Astrocyte of the cerebellum (primary cell): ENCODE measurements at places on chromosomes 7 and 10.

DNA sequence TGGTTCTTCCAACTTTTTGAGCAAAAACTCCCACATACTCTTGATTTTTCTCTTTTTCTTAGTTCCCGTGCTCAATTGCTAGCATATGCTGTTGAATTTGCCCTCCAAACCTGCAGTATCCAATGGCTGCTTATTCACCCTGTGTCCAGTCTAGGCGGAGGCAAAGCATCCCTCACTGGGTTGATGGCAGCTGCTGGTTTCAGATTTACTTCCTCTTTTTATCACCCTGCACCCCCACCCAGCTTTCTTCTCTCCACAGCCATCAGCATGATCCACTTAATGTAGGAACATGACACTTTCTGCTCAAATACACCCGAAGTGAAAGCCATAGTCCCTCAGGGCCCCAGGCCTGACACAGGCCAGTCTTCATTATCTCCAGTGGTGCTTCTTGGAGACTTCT, 87.6 kb upstream of the ADARB2 start:
- no peak for DNase-seq

DNA sequence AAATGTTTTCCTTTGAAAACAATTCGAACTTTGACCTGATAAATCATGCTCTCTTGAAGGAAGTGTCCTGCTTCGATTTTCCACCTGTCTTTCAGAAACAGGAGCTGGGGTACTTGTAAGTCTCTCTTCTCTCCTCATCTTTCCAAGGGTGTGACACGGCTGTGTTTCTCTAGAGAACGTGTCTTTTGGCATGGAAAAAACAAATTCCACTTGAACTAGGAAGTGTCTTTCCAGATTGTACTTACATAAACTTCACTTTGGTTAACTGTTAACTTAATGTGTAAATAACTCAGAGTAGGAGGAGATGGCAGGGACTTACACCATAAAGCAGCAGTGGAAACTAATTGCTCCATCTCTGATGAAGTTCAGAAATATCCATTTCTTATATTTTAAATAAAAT, 4.2 kb upstream of the CALCR start:
- DNase-seq: no peak

DNA sequence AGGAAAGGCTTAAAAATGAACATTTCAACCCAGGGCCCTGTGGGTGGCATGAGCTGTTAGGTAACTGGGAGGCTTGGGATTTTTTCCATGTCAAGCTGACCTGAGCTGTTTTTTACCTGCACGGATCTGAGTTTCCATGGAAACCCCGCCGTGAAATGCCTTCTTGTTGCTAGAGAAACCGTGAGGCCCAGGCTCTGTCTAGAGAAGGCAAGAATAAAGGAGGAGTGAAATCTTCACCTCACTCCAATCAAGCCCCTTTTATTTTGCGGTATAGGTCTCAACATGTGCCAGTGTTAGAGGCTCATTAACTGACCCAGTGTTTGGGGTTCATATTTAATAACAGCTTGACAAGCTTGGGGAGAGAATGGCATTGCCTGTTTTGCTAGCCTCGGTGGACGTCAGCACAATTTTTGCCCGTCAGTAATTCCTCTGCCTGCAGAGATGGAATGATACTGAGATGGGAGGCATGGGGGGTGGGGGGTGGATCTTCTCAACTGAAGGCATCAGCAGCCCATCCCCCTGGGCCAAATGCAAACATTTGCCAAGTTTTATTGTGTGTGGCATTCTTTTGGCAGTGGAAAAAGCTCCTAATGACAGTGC, 48.9 kb upstream of the PDCD4 start:
- DNase-seq: no peak

GRCh38 chr7:43834463-43835251, 34.7 kb downstream of the MRPS24 start:
- DNase-seq: no peak

DNA sequence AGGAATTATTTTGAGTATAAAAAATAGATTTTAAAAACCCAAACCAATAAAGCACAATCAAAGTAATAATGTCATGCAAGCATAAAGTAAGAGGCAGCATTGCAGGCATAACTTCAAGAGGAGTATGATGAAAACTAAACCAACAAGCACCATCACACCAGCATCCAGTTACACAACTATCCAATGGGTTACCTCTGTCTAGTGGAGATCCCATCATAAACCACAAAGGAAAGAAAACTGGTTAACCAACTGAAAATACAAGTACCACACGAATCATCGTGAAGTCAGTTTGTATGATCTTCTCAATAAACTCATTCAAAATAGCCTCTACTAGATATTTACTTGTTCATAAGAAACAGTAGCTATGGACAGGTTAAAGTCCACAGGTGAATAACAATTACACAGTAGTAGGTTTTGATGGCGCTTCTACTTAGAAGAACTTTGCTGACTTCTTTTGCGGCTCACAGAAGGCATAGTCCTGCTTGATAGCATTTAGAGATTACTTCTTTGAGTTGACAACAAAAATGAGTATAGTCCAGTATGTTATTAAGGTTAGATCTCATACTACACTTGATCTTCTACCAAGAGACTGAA, 116.6 kb downstream of the MICU1 start:
- DNase-seq: no peak

GRCh38 chr10:36051500-36051991, 409.4 kb upstream of the FZD8 start:
- DNase-seq: no peak

DNA sequence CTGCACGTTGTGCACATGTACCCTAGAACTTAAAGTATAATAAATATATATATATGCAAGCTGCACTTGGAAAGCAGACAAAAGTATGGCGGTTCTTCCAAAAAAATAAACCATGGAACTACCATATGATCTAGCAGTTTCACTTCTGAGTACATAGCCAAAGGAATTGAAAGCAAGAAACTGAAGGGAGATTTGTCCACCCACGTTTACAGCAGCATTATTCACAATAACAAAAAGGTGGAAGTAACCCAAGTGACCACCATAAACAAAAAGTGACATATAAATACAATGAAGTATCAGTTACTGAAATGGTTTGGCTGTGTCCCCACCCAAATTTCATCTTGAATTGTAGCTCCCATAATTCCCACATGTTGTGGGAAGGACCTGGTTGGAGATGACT, 525.3 kb upstream of the CELF2 start:
- DNase-seq: no peak

DNA sequence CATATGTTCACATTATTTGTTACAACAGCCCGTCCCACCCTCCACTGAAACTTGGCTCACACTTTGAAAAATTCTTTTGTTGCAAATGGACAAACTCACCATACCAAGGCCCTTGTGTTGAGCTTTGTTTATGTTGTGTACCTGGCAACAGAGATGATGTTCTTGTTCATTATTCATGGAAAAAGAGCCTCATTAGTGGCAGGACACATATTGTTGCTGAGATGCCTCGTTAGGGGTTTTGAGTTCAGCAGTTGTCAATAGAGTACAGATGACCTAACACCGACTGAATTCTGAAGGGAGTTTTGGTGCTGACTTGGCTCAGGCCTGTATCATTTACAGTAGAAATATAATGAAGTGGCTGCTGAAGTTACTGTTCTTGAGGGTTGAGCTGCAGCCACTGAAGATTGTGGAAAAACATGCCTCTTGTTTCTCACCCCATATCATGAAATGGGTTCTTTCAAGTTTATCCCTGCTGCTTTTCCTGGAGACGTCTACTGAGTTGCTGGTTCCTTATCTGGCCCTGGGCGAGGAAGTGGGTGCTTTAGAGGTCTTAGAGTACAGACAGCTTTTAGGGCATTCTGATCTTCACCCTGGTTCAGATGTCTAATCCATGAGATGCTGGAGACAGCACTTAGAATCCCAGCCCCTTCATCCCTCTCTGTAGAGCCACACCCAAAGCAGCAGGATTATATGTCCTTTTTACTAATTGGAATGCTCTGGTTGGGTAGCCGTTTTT, 149.7 kb downstream of the WNT2 start:
- DNase-seq: no peak

DNA sequence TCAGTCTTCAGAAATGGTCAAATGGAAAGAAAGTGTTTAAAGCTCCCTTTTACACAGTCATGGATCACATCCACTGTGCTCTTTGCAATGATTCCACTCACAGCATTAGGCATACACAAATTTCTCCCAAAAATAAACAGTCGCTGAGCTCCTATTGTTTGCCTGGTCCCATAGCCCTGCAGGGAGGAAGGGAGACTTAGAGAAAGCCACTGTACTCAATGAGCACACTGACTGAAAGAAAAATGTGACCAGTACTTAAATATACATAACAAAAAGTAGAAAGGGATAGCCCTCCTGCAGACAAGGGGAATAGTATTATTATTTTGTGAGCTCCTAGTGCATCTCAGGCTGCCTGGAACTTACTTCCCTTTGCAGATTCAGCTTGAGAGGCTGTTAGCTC, 853.2 kb downstream of the GRID1 start:
- no peak for DNase-seq

DNA sequence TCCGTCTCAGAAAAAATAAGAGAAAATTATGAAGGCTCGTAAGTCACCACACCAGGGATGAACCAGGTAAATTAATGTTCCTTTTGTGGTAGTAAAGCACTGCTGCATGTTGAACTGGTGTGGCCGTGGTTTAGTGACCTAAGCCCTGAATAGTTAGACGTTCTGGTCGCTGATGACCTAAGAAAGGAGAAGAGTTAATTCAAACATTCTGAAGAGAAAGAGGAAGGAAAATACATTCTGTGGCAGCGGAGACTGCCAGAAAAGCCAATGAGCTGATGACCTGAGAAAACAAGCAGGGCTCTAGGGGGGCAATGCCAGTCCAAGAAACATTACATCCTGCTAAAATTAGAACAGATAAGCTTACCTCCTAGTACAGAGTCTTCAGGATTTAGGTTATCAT, 17.5 kb downstream of the DNAJC9 start:
- no peak for DNase-seq

DNA sequence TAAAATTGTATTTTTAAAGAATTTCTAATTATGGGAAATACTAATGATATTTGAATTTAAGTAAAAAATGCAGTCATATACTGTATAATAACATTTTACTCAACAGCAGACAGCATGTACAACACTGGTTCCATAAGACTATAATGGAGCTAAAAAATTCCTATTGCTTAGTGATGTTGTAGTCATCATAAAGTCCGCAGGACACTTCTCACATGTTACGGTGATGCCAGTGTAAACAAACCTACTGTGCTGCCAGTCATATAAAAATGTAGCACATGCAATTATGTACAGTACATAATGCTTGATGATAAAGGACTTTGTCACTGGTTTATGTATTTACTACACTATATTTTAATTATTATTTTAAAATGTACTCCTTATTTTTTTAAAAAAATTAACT, 629.3 kb downstream of the IPMK start:
- DNase-seq: no peak

DNA sequence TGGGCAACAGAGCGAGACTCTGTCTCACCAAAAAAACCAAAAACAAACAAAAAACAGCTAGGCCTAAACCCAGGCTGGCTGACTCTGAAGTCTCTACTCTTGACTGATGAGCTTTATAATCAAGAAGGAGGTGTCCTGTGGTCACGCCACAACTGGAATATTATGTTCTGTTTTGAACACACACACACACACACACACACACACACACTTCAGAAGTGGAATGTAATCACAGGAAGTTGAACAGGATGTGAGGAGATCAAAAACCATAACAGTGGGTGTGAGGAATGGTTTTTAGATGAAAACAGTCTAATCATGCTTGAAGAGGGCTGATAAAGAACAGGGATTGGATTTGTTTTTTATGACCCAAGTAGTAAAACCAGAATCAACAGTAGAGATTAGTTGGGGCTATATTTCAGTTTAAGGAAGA, 51.1 kb upstream of the IL6 start:
- no peak for DNase-seq

GRCh38 chr10:43173120-43173519, 34.9 kb downstream of the CSGALNACT2 start:
- no peak for DNase-seq

- DNase-seq: no peak
Measured at GRCh38 chr7:35254496-35255442, 869 bp upstream of the TBX20 start.

DNA sequence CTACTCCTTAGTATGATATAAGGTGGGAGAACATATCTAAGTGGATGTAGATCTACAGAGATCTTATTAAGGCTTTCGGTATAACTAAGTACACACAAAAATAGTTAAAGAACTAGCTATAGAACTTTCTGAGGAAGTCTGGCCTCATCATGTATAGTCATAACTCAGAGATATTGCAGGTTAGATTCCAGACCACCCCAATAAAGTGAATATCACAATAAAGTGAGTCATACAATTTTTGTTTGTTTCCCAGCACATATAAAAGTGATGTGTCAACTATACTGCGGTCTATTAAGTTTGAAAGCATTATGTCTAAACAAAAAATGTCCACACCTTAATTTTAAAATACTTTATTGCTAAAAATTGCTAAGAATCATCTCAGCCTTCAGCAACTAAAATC, 24.7 kb upstream of the SEMA3A start:
- DNase-seq: no peak

DNA sequence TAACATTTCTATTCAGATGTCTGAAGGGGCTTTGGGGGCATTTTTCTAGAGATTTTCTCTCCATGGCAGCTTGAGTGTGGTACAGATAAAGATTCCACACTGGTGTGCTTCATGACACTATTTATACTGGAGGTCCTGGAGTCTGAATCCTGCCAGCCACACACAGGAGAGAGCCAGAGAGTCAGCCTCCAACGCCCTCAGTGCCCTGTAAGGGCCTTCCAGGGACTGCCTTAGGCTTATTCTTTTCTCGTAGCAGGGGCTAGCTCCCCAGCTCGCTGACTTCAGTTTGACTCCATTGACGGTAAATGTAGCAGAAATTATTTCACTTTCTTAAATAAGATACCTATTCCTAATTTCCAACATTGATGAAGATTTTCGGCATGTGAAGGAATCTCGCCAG, 100.9 kb downstream of the VSTM2A start:
- no peak for DNase-seq

GRCh38 chr10:112843623-112844022, 106.4 kb upstream of the TCF7L2 start:
- no peak for DNase-seq

- DNase-seq: no peak
Measured at GRCh38 chr10:27449571-27449970, 54.5 kb upstream of the RAB18 start.

DNA sequence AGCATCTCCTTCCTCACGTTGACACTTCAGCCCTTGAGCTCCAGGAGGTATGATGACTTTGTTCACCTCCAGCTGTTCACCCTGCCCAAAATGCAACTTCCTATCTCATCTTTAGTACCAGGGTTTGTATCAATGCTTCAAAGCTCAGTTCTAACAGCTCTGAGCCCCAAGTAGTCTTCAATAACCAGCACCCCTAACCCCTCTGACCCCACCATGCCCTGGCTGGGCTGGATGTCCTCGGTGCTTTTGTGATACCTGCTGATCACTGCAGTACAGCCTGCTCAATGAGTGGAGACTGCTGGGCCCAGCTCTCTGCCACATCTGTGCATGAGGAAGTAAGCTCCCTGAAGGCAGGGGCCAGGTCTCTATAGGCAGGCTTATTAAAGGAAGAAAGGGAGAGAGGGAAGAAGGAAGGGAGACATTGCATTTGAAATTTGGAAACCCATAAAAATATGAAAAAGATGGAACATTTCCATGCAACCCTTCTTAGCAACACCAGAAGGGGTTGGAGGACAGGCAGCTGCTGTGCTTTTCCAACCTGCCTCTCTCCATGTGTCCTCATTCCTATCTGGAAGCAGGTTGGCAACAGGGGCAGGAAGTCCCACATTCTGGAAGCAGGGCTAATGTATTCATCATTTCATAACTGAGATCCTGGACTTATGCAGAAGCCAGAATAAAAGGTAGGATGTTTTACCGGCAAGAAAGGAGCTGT, 756.1 kb downstream of the GRID1 start:
- DNase-seq: no peak
